Epithelial cell of prostate (primary cell): ENCODE measurements at places on chromosomes 4 and X.
A peak's percentile ranks its signal among the peaks of the same experiment; 100 is the strongest.

DNA sequence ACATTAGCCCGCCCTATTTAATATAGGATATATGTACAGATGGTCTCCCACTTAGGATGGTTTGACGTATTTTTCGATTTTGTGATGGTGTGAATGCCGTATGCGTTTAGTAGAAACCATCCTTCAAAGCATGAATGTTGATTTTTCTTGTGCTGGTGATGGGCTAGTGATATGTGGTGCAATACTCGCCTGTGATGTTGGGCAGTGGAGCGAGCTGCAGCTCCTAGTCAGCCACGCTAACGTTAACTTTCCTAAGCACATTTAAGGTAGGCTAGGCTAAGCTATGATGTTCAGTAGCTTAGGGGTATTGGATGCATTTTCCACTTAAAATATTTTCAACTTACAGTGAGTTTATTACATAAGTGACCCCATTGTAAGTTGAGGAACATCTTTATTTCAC is 36.6 kb upstream of the RHOH start:
- DNase-seq, result no peak

DNA sequence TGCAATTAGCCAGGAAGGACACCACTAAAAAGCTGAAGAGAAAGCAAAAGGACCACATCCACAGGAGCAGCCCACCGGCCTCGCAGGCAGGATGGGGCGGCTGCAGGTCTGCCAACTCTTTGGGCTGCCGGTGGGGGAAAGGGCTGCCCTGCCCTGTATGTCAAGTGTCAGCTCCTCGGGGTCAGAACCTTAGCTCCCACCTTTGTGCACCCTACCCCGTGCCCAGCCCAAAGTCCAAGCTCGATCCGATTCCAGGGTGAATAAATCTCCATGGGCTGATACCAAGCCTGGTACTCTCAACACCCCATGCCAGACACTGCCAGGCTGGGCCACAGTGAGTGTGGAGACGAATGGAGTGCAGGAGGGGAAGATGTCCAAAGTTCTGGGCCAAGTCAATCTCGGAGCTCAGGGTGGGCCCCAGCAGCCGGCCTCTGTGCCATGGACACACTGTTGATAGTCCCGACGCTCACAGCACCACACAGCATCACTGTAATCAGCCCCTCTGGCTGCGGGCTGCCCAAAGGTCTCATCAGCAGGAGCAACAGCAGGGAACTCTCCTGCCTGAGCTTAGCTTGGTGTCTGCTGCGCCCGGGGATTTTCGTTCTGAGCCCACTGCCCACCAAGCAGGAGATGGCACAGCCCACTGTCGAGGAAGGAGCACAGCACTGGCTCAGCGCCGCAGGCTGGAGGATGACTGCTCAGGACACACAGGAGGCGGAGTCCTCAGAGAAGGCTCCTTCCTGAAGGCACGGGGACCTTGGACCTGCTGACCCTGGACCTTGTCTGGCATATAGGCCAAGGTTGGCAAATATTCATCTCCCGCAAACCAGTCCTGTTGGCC is 84.4 kb downstream of the JAKMIP1 start:
- DNase-seq, result no peak

- DNase-seq, result no peak
These were observed 102.1 kb downstream of the ASB9 start for GRCh38 chrX:15167826-15168225.

- DNase-seq, result no peak
These were observed 5.9 kb downstream of the SOWAHB start for GRCh38 chr4:76892001-76892400.

DNA sequence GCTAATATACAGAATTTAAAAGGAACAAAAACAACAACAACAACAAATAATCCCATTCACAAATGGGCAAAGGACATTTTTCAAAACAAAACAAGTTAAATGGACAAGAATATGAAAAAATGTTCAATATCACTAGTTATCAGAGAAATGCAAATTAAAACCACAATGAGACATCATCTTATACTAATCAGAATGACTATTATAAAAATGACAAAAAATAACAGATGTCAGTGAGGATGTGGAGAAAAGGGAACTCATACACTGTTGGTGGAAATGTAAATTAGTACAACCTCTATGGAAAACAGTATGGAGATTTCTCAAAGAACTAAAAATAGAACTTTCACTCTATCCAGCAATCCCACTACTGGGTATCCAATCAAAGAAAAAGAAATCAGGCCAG is 92.6 kb downstream of the KIT start:
- DNase-seq, result no peak

GRCh38 chrX:150365051-150365989 is 2.2 kb downstream of the MAMLD1 start:
- DNase-seq, result no peak

- DNase-seq, result no peak
These were observed 247.2 kb upstream of the ADGRL3 start for GRCh38 chr4:60952921-60953320.

GRCh38 chrX:75156531-75156945 is 455 bp upstream of the ABCB7 start:
- no peak for DNase-seq

GRCh38 chr4:6991771-6992557 is 51.2 kb upstream of the TADA2B start:
- peak; percentile 84 for DNase-seq

GRCh38 chr4:53021754-53022512 is 159.8 kb downstream of the RASL11B start:
- no peak for DNase-seq

- no peak for DNase-seq
These were observed 26.9 kb downstream of the UTP14A start for GRCh38 chrX:129932821-129933321.
